ENCODE measurements at places on chromosomes 1 and 21.

DNA sequence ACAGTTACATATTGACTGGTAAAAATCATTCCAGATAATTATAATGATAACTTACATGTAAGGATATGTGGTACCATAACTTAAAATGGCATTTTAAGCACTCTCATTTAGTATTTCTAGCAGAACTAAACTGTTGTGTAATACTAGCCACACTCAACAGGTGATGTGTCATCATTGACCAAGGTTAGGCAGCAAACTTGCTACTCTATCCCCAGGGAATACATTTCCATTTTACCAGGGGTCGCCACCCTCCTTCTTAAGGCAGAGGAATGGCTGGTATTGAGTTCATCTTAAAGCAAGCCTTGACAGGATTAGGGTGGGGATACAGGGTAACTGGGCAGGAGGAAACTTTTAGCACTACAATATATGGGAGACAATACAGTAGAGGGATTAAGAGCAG, 259.8 kb upstream of the CAMK1G start:
- DNase-seq, result no peak

DNA sequence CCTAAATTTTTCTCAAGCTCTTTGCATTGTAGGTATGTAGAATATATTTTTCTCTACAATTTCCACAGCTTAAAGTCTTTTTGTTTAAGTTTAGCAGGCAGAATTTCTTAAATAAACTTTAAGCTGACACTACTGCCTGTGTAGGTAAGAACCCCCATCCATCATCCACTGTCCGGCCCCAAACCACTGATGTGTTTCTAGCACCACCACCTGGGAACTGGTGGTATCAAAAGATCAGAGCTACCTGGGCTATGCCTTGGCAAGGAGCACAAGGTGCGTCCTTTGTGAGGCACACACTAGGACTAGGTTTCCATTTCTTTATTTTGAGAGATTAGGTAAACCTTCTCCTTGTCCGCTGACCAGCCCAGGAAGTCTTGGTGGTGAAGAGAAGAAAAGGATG, 10.5 kb upstream of the LELP1 start:
- DNase-seq, result no peak

DNA sequence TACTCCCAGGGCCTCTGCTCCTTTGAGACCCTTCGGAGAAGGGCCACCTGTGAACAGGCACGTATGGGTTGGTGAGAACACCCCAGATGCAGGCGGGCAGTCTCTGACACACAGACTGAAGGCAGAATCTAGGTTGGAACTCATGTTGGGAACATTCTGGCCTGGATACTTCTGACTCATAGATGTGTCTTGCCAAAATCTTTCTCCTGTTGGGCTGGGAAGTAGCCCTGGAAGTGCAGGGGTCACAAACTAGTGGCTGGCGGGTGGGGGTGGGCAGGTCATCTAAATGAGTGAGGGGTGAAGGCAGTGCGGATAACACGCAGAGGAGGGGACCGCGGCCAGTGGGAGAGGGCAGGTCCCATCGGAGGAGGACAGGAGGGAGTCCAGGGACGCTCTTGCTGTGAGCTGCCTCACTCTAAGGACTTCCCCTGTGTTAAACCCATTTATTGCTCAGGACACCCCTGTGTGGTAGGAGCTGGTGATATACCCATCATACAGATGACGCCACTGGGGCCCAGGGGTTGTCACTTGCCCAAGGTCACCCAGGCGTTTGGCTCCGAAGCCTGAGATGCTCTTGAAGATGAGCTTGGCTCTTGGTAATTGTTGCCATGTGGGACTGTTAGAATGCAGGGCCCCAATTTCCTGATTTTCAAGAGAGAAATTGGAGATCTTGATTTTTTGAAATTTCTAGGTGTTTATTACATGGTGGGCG, 181.0 kb downstream of the PTPRU start:
- DNase-seq, result no peak

DNA sequence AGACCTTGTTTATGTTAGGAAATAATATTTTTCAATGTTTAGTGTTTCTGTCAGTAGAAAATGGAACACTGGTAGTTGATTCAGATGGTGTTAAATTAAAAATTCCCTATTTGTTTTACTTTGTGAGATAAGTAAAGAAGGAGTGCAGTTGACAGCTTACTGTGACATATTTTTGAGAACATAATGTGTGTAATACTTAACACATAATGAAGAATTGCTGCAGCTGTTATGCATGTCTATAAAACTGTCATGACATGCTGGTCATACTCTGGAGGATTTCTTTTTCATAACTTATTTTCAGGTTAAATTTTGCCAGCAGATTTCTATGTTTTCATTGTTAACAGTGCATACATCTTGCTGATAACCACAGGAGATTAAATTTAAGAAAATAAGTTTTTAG, 296.1 kb downstream of the CTH start:
- no peak for DNase-seq

- DNase-seq, result no peak
Measured at GRCh38 chr21:15468368-15468767, 261.4 kb upstream of the USP25 start.

DNA sequence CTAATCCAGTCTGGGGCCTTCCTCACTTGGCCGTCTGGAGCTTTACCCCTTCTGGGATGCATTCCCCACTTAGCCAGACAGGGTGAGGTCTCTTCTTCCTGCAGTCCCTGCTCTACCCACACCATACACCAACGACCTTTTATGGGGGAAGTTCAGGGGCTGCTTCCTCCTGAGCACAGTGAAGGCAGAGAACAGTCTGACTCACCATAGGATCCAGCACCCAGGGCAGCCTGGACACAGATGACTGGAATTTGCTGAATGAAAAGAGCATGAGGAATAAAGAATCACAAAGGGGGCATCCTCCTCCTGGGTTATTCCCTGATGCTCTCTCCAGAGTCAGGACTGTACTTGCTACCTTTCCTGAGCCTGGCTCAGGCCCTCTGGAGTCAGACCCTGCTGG, 4.6 kb upstream of the FOXE3 start:
- no peak for DNase-seq

- no peak for DNase-seq
Measured at GRCh38 chr1:9350013-9350908, 57.6 kb downstream of the SPSB1 start.

DNA sequence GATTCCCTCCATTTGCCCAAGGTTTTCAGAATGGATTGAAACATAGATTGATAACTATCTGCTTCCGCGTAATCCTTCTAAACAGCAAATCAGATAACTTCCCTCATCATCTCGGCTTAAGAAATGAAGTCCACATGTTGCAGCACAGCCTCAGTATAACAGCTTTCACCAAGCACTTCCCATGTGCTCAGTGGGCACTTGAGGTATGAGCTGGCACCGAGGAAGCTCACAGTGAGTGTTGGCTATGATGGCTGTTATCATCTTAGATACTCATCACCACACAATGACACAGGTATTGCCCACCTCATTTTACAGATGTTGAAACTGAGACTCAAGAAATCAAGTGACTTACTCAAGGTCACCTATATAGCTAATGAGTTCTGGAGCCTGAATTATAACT, 43.2 kb downstream of the RCSD1 start:
- DNase-seq, result no peak

DNA sequence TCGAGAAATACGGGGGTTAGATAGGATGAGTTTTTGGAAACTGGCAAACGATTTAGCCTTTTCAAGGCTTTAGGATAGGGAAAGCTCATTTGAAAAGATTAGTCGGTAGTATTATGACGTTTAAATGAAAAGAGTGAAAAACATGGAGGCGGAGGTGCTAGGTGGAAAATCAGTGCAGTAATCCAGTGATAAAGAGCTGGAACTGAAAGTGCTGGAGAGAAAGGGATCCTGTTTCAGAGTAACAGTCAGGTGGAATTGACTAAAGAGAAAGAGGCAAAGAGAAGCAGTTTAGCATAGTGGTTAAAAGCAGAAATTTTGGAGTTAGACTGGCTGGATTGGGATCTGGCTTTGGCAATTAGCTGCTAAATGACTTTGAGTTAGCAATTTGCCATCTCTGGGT, 945 bp downstream of the WDR3 start:
- no peak for DNase-seq

All from stimulated activated CD8-positive, alpha-beta memory T cell treated with anti-CD3 and anti-CD28 coated beads, Interleukin-4, amount 100 ng/mL, for 4 hours (primary cell).